ENCODE measurements at places on chromosomes 11 and 22.

- peak; percentile 0 for DNase-seq
Observed at GRCh38 chr11:22432291-22433093, 94.3 kb downstream of the SLC17A6 start.

DNA sequence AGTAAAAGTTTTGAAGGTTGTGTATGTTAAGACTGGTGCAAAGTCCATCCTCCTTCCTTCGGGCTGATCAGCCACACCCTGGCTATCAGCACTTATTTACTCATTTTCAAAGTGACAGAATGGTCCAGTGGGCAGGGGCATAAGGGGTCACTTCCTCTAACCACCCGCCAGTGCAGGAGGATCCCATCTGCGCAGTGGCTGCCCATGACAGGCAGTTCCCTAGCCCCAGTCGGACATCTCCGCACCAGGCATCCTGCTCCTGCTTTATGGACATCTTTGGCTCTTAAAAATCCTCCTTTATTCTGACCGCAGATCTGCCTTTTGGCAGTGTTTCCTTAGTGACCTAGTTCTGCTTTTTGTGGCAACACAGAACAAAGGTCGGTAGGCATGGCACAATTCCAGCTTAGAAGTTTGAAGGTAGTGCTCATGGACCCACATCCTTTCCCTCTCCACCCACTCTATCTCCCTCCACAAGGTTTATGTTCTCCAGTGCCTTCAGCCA lies 55.9 kb downstream of the BMAL1 start:
- DNase-seq, result no peak

- no peak for DNase-seq
Observed at GRCh38 chr11:65425105-65425970, 2.7 kb downstream of the NEAT1 start.

DNA sequence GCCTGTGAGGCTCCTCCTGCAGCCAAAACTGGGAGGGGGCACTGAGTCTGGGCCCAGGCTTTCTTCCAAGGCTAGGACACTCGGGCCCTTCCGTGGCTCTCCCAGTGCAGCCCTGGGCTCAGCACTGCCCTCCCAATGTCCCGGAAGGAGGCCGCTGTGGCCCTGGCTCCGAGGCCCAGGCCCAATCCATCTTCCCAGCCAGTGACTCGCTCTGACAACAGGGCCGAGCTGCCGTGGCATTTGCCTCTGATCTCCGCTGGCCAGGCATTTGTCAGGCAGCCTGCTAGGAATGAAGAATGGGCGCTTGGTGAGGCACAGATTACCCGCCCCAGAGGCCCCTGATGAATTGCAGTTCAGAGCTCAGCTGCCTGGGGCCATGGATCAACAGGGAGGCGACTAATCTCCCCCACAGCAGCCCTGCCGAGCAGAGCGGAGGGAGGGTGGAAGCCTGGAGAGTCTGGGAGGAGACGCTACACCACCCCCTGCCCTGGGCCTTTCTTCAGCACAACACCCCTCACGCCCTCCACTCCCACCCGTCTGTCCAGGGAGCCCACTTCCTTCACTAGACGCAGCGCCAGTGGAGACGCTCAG lies 8.3 kb downstream of the FXYD2 start:
- no peak for DNase-seq

GRCh38 chr11:66957971-66958231 lies 282 bp downstream of the PC start:
- DNase-seq, result no peak

DNA sequence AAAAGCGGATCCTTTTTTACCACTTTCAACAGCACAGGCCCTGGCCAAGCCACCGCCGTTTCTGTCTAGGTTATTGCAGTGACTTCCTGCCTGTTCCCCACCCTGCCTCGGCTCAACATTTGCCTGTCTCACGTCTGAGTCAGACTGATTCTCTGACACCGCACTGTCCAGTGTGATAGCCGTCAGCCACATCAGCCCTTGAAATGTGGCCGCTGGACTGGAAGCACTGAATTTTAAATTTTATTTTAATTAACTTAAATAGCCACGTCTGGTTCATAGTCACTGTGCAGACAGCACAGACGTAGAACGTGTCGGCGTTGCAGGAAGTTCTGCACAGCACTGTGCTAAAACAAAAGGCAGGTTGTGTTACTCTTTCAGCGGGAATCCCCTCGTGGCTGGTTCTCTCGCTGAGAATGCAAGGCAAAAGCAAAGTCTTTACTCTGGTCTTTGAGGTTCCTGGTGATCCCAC lies 56.3 kb upstream of the ADSL start:
- DNase-seq, result peak; percentile 35

DNA sequence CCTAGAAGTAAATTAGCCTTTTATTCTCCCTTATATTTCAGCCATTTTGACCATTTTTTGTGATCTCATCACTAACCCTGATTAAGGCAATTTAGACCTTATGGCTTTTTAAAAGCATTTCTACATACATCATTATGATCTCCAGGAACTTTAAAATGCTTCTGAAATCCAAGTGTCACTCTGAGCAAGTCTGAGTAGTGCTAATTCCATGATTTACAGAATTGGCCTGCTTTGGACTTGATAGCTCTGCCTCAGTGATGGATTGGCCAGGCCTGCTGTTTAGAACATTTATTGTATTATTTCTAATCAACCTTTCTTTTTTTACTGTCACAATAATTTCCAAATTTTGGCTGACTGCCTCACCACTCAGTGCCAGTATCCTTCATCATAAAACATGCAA lies 116.4 kb downstream of the KCNA4 start:
- DNase-seq, result no peak

DNA sequence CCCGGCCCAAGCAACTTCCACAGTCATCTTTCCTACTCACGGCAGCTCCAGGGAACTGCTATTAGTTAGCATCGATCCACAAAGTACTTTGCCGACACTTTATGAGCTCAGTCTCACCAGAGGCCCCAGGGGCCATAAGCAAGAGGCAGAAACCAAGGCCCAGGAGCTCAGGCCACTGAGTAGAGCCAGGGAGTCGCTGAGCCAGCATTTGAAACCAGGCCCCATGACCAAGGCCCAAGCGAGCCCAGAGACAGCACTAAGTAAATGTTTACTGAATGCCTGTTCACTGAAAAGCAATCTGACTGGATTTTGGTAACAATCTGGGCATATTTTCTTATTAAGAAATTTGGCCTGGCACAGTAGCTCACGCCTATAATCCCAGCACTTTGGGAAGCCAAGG lies 43.3 kb downstream of the ARRB1 start:
- no peak for DNase-seq

DNA sequence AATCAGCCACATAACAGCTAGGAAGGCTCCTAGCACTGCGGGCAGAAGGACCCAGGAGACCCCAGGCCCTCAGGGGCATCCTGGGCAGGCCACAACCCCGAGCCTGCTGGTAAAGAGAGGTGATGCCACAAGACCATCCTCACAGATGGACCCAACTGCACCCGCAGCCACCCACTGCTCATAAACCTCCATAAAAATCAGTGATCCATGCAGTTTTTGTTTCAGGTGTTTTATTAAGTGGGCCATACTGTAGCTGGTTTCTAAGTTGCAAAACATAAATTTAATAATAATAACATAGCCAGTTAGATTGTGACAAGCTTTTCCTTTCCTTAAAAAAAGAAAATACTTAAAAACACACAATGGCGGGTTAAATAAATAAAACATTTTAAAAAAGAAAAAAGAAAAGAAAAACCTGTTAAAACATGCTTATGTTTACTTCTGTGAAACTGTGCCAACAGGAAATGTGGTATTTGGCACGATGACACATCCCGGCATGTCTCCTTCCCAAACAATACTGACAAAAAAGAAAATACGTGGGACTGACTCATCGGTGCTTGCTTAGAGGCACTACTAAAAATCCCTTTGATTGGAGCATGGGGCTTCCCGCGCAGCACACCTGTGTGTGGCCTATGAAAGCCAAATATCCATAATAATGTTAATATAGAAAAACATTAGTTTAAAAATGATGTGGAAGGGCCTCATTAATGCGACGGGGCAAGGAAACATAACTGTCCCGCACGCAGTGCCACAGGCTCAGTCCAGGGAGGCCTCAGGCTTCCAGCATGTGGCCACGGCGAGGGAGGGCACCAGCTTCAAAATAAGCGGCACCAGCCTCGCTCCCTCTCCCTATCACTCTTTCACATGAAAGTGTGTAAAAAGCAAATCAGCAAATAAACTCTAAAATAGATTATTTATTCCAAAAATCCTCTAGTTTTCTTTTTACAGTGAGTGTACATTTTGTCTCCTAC lies 47.5 kb upstream of the SCUBE2 start:
- no peak for DNase-seq

DNA sequence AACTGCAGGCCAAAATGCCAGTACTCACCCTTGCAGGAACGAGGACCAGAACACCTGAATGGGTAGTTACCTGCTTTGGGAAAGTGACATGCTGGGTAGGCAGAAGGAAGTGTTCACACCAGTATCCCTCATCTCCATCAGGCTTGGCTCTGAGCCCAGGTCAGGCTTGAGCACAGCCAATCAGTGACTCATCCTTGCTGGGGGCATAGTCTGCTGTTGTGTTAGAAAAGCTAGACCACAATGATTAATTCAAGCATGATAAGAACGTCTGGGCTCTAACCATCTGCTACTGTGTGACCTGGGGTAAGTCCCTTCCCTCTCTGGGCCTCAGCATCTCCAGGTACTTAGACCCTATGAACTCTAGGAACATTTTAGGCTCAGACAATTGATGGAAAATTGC lies 450.4 kb downstream of the MIAT start:
- DNase-seq, result no peak

DNA sequence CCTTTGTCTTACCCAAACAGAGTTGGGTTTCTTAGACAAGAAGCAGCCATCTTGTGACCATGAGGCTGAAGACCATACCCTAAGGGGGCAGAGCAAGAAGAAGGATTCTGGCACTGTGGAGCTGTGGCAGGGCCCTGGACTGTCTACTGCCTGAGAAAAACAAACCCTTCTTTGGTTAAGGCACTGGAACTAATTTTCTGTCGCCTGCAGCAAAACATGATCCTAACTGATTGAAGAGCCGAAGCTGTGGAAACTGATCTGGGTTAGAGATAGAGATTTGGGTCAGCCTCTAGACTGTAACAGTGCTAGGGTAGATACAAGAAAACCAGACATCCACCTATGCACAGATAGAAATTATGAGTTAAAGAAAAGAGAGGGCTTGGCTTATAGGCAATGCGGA lies 11.3 kb upstream of the ACER3 start:
- no peak for DNase-seq

DNA sequence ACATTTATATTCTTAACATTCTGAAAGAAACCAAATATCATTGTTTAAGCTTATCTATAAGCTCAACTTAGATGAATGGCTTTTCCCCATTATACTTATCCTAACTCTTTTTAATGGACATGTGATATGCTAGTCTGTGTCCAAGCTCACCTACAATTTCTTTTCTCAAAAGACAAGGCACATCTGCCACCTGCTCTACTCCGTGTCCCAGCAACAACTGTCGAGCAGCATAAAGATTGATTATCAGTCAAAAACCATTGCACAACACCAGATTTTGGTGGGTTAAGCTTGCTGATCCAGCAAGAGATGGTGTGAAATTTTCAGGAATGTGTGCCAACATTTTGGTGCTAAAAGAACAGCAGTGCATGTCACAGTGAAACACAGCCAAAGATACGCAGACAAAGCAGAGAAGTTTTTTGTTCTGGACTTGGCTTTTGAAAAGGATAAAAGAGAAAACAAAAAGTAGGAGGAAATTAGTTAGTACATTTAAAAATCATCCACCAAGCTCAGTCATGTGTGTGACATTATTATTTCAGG lies 65.8 kb downstream of the DCDC1 start:
- DNase-seq, result no peak

GRCh38 chr11:126118806-126119205 lies 56.1 kb upstream of the CDON start:
- DNase-seq, result no peak

GRCh38 chr11:29184939-29185890 lies 831.6 kb downstream of the KCNA4 start:
- no peak for DNase-seq

GRCh38 chr11:9347100-9347499 lies 32.7 kb upstream of the TMEM41B start:
- no peak for DNase-seq

- DNase-seq, result no peak
Observed at GRCh38 chr11:20157728-20158127, 2.5 kb downstream of the DBX1 start.

DNA sequence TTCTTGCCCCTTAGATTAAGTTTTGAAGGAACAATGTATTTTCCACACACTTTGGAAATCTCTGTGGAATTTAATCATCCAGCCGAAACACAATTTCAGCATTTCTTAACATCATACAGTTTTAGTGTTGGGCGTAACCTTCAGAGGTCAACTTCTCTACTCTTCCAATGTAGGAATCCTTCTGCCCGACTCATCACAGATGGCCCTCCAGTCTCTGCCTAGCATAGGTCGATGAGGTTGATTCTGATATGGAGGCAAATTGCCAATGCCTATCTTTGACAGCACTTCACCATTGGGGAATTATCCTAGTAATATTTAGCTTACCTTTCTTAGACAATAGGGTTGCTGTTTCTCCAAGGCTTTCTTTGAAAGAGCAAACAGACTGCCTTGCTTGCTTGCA lies 175.7 kb upstream of the TTC12 start:
- DNase-seq, result no peak

DNA sequence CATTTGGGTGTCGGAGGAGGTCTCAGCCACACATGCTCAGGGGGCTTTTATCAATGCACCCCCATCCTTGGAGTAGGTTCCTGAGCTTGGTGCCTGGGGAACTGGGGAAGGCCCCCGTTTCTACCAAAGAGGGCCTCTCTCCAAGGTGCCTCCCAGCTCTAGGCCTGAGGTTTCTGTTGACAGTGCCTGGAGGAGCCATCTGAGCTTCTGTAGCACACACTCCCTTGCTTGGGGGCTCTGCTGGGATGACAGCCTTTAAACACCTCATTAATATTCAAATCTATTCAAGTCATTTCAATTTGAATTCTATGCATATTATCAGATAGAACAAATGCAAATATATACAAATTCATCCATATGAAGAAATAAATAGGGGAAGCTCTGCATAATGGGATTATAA lies 18.9 kb downstream of the KIRREL3 start:
- no peak for DNase-seq

DNA sequence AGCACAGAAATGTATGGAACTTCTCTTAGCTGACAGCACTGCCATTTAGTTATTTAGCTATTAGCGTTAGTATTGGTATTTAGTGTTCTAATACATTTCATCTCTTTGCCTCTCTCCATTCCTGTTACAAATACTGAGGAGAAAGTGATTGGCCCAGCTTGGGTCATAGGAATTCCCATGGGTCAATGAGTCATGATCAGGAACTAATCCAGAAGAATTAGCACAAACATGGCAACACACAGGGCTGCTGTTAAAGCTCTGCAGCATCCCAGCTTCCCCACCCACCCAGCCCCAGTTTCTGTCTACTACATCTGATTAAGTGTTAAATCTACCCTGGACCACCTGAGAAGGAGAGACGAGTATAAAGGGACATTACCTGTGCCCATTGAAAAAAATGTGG lies 36.1 kb downstream of the PDGFD start:
- no peak for DNase-seq

GRCh38 chr11:2197771-2198520 lies 26.3 kb upstream of the TH start:
- DNase-seq, result no peak

GRCh38 chr11:130095326-130095725 lies 25.6 kb downstream of the APLP2 start:
- no peak for DNase-seq

- no peak for DNase-seq
Observed at GRCh38 chr22:32591620-32592019, 117.0 kb downstream of the FBXO7 start.
